Ovary (tissue), 10 donors: ENCODE measurements at places on chromosomes 1 and 21. TPM values are rescaled to one million over a fixed set of nuclear protein-coding genes. Genes with fewer than 3 reads are reported as not detected.

SYNC gene
- total RNA-seq, result 13.5 TPM

OR2L2 gene
- 0.37 TPM for total RNA-seq

KPNA6 gene
- total RNA-seq, result 49.2 TPM

SAMD13 gene
- total RNA-seq, result 2.0 TPM

RXFP4 gene
- not detected for total RNA-seq

RSPO1 gene
- total RNA-seq, result 1.7 TPM

GRCh38 chr1:54497338-54497737 is 50.7 kb upstream of the ACOT11 start:
- DNase-seq, result no peak

DNA sequence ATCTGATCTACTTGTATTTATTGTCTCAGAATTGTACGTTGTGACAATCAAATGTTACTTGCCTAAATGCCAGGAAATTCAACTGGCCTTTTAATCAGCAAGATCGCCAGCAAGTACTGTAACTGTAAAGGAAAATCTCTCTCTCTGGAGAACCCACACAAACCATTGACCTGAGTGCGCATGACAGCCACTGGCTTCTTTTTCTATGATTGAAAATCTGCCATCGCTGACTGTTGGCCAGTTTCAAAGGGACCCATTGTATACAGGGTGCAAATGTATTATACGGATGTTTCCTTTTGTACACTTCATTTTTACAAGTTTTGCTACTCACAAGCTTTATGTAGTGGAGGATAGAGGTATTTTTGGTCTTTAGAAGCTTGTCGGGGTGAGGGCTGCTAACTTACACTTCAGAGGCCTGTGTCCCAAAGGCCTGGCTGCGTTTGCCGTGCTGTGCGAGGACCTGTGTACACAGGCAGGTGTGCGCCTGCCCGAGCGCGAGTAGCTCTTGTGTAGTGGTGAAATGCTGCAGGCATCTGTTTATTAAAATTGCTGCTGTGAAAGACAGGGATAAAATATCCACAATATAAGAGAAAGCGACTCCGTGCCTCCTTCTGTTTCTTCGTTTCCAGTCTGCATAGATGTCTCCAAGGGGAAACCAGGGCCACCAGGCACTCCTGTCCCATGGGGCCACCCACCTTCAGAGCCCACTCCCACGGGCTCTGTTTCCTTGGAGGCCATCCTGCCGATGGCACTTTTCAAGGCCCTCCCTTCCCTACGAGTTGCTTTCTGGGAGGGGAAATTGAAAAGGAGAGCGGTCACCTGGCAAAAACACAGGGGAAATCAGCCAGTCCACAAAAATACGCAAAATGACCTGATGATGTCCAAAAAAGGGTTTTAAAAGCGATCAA is 25.3 kb upstream of the TRAPPC10 start:
- no peak for DNase-seq

- no peak for DNase-seq
Observed at GRCh38 chr1:23101101-23101827, 67.4 kb downstream of the LUZP1 start.

- DNase-seq, result peak; percentile 25
Observed at GRCh38 chr1:76868916-76869315, 1.6 kb downstream of the ST6GALNAC5 start.

DNA sequence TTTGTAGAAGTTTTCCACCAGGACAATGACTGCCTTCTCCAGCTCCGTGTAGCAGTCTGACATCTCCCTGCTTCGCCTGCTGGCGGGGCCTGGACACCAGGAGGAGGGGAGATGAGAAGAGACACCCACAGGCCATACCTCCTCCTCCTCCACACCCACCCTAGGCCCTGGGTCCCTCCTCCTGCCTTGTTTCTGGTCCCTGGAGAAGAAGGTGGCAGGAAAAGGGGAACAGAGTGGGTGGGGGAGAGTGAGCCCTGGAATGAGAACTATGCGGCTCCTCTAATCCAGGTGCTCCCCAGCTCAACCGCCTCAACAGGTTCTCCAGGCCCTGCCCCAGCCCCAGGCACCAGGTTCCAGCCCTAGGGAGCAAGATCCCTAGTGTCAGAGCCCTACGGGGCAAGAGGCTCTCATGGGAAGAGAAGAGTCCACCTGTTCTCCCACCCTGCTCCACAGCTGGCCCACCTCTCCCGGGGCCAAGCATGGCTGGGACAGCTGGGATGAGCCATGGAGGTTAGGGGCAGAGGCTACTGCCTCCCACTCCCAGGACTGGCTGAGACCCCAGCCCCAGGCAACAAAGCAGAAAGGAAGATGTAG is 4.8 kb downstream of the S100A16 start:
- no peak for DNase-seq

DNA sequence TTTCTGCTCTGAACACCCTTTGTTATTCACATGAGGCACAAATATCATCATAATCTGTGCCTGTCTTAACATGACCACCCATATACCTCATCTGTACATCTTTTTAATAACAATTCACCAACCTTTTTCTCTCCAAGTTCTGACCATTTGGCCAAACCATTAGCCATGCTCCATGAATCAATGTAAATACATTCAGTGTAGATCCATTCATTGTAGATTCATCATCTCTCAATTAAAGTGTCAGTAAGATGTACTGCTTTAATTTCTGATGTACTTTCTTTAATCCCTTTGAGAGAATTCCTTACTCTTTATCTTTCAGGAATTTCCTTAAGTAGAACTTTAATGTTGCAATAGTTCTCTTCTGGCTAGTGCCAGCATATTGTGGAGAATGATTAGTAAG is 126.2 kb upstream of the LRRC7 start:
- DNase-seq, result no peak

- peak; percentile 26 for DNase-seq
Observed at GRCh38 chr1:203284411-203285123, 20.8 kb upstream of the BTG2 start.
